Right forelimb (tissue), 1 donor: ENCODE measurements at places on chromosomes 1 and 21.

DNA sequence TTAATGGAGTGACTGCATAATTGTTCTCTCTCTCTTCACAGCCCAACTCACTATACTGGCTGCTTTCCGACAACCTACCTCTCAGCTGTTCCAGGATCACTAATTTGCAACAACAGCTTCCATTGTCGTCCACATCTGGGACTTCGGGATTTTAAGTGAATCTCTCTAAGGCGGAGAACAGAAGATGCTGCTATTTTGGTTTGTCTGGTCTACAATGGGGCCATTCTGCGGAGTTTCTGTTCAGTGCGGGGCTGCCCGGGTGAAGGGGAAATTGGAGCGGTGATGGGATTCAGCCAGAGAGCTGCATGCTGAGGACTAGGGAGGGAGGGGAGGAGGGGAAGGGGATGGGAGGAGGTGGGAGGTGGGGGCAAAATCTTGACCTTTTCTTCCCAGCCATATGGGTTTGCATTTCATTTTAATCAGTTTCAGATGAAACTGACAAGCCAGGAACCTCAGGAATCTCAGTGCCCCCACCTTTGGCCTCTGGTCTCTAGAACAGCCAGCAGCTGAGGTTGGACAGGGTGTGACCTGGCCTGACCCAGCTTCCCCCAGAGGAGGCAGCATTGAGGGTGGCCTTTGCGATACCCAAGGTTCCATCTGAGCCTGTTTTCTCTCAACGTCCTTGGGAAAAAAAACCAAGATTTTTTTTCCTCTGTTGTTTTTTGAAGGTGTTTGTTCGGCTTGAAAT, 6.9 kb upstream of the SRP9 start:
- no peak for DNase-seq

DNA sequence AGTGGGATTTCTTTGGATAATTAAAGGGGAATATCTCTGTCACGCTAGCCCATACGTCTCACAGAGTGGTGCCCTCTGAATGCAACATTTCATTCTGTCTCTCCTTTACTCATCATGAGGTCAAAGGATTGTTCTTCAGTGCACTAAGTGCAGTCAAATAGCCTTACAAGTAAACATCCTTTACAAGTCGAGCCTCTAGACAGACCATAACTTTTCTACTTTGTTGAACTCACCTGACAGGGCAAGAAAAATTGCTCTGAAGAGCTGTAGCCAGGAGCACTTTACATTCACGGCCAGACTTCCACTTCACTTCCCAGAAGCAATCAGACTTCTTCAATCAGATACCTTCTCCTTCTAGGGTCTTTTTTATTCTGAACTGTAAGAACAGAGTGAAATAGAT, 768.0 kb upstream of the TMPRSS15 start:
- no peak for DNase-seq

DNA sequence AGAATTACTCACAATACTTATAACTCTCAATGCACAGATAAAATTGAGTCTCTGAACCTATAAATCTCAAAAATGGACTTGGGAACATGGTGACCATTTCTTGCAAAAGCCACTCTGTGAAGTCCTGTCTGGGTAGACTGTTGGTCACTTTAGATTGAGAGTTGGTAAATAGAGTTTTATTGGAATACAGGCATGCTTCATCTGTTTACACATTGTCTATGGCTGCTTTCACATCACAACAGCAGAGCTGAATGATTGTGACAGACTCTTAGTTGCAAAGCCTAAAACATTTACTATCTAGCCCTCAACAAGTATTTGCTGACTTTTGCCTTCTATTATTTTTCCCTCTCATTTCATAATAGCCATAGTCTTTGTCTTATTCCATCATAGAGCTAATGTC, 24.1 kb upstream of the ASPM start:
- DNase-seq = no peak

- DNase-seq = no peak
These were observed 13.6 kb upstream of the PADI3 start for GRCh38 chr1:17235135-17235885.

- DNase-seq = no peak
These were observed 328.3 kb downstream of the SMYD3 start for GRCh38 chr1:246178717-246179311.

GRCh38 chr1:6011161-6011945, 19.1 kb upstream of the NPHP4 start:
- no peak for DNase-seq

DNA sequence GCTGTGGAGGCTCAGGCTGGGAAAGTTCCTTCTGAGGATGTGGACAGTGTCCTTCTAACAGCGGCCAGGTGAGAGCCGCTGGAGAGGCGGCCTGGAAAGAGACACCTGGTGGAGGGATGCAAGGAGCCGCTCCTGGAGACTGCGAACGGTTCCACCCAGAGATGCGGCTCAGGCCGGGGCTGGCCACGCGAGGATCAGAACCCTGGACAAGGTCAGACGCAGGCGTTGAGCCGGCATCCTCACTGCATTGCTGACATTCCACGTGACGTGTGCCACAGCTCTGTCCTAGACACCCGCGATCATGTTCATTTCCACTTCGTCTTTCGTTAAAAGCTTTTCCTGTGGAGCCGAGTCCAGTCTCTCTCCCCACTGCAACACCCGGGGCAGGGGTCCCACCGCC, 28.8 kb downstream of the CFAP74 start:
- DNase-seq = no peak

DNA sequence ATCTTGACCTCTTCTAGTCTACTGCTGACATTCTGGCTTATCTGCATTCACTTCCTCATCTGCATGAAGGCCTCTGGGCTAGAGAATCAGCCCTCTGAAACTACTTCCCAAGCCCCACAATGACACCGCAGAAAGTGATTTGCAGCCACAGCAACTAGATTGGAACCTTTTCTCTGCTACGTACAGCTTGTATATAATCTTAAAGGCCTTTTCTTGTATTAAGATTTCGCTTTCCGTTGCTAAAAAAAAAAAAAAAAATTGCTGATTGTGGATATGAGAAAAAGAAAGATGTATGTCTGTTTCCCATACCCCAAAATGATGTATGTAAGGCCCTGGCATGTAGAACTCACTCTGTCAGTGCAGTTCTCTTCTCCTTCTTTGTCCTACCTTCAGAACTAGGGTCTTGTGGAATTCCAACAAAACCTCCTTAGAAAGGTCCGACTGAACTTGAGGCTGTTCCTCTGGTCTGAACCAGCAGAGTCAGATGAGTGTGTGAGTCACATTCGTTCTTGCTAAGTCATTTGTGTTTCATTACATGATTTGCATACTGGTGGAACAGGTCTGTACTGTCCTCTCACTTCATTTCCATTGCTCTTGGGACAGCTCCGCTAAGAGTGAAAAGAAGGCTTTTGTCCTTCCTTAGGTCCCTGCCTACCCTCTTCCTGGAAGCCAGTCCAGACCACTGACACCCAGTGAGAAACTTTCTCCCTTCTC, 62.7 kb downstream of the PLPP3 start:
- DNase-seq = no peak

- no peak for DNase-seq
These were observed 33.2 kb downstream of the AHDC1 start for GRCh38 chr1:27570784-27571183.

DNA sequence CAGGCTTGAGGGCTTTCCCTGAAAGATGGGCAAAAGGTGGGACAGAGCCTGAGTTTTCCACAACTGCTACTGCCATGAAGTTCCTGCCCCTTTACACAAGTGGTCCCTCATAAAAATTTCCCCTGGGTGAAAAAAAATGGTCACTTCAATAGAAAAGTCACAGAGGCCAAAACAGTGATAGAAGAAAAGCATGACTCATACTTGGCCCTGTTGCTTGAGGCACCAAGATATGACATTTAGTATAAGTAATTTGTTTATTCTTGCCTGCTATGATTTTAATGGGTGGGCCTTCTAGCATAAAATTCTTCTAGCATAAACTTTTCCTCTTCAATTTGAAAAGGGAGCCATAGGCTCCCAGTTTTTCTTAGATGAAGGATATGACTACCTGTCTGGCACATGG, 280.2 kb downstream of the DPYD start:
- no peak for DNase-seq

GRCh38 chr1:230868736-230869385, 540 bp upstream of the C1orf198 start:
- DNase-seq = no peak

- no peak for DNase-seq
These were observed 66.2 kb upstream of the WDR26 start for GRCh38 chr1:224500796-224501195.

GRCh38 chr21:25341981-25342380, 265.3 kb downstream of the MRPL39 start:
- no peak for DNase-seq

- no peak for DNase-seq
These were observed 94.8 kb downstream of the EBNA1BP2 start for GRCh38 chr1:43077273-43077672.

DNA sequence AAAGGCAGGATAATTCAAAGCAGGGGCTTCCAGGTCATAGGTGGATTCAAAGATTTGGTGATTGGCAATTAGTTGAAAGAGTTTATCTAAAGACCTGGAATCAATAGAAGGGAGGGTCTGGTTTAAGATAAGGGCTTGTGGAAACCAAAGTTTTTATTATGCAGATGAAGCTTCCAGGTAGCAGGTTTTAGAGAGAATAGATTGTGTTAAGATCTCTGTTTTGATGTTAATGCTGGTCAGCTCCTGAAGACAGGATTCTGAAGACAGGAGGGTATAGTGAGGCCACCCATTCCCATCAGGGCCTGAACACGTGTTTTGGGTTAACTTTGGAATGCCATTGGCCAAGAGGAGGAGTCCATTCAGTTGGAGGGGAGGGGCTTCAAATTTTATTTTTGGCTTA, 6.1 kb upstream of the PTBP2 start:
- DNase-seq = no peak

- no peak for DNase-seq
These were observed 583.5 kb upstream of the ZP4 start for GRCh38 chr1:238474263-238474662.

DNA sequence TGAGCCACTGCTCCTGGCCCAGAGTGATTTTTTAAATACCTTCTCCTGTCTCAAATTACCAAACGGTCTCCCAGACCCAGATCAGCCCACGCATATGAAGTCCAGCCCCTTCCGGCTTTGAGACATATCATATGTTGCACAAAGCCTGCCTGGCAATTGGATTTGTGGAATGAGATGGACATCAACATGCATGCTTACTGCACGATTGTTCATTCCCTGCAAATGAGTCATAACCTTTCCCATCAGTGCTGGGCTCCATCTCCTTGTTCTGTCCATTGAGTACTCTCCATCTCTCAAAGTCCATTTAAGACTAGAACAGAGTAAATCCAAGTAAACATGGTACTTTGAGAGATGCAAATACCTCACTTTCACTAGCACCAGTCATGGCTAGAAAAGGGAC, 612.2 kb upstream of the USP24 start:
- DNase-seq = no peak

DNA sequence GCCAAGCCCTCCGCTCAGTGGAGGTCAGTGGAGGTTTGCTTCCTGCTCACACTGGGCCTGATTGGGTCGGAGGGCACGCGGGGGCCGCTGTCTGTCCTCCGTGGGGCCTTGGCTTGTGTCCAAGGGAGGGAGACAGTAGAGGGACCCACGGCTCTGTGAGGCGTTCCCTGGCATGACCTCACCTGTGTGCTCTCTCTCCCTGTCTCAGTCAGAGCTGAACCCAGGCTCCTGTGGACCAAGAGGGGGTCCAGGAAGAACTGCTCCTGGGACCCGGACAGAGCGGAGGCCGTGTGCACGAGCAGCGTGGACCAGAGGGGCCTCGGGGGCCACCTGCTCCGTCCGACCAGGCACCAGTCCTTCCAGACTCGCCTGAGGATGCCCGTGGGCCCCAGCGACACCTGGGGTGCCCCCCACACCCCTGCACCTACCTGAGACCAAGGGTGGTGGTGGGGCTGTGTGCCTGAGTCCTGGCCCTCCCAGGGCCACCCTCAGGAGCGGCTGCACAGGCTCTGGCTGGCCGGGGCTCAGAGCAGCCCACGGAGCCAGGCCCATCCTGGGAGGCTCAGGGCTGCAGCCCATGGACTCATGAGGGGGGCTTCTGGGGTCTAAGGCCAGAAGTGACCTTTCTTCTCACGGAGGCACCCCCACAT, 13.3 kb upstream of the TTLL10 start:
- no peak for DNase-seq

DNA sequence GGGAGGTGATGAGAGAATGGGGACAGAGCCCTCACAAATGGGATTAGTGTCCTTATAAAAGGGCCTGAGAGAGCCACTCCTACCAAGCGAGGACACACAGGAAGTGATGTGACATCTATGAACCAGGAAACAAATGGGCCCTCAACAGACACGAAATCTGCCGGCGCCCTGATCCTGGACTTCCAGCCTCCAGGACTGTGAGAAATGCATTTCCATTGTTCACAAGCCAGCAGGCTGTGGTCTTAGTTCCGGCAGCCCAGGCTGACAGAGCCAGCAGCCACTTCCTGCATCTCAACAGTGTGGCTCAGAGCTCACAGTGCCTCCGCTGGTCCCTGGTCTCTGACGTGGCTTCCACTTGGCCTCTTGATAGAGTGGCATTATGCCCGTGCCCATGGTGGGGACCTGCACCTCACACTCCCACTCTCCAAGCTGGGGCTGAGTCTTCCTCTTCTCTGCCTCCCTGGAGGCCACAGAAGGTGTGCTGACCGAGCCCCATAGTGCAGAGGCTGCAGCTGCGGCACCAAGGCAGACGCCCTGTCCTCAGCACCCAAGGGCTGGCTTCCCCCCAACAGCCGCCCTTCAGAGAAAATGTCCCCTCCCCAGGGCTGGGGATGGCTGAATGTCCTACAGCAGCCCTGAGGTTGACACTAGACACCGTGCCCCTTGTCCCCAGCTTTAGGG, 44.9 kb downstream of the ACOT7 start:
- DNase-seq = peak; percentile 43

DNA sequence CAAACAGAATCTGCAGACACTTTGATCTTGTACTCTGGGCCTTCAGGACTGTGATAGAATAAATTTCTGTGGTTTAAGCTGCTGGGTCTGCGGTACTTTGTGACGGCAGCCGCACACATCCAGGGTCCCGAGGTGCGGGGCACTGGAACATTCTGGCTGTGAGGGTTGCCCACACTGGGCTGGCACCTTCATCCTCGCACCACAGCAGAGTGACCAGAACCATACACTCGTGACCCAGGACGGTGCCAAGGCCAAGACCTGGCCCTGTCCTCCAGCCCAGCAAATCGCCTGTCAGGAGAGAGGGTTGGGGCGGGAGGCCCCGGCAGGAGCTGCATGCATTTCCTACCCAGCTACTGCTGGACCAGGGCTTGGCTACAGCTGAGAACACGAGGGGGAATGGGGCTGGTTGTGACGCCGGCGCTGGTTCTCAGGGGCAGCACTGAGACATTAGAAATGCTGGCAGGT, 2.6 kb upstream of the FTCD start:
- DNase-seq = no peak

DNA sequence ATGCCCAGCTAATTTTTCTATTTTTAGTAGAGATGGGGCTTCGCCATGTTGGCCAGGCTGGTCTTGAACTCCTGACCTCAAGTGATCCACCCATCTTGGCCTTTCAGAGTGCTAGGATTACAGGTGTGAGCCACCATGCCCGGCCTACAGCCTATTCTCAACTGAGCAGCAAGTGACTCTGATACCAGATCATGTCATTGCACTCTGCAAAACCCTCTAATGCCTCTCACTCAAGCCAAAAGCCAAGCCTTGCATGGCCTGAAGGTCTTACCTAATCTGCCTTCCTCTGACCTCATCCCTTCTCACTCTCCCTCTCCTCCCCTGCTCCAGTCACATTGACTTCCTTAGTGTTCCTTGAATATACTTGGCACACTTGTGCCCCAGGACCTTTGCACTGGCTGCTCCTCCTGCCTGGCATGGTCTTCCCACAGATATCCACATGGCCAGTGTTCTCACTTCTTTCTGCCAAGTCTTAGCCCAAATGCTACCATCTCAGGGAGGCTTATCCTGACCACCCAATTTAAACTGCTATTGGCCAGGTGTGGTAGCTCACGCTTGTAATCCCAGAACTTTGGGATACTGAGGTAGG, 8.2 kb upstream of the ASAP3 start:
- DNase-seq = no peak
